RPMI7951 (cell line): ENCODE measurements at places on chromosomes 4 and X.

DNA sequence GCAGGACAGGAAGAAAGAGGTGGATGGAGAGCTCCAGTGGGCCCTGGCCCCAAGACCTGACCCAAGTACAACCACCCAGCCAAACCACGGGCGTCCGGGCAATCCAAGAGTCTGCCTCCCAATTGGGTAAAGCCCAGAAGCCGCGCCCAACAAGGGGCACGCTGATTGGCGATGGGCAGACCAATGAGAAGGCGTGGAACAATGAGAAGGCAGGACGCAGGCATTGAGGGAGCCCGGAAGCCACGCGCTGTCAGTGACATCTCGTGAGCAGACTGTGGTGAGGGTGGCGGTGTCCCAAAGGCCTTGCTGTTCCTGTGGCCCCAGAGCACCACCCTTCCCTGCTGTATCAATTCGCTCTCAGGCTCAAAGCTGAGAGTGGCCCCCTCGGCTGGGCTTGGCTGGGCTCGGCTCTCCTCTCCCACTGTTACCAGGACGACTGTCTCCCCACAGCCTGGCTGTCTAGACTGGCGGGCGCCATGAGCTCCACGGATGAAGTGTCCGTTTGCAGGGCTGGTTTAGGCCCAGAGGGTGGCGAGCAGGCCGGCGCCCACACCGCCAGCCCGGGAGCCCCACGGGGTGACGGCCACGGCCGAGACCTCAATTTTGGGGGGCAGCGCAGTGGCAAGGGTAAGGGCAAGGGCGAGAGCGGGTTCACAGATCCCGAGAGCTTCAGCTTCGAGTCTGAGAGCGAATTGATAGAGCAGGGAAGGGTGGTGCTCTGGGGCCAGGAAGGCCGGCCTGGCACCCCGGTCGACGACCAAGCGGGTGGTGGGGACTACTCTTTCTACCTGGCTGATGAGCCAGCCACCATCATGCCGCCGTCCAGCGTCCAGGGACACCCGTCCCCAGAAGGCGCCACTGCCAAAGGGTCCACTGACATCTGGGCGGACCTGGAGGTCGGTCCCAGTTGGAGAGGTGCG lies at the start of gene LOC101059915:
Gene LOC101059915, plus strand, starts transcription at position 219 of the 920 bp plus-strand sequence.
- no peak for DNase-seq

DNA sequence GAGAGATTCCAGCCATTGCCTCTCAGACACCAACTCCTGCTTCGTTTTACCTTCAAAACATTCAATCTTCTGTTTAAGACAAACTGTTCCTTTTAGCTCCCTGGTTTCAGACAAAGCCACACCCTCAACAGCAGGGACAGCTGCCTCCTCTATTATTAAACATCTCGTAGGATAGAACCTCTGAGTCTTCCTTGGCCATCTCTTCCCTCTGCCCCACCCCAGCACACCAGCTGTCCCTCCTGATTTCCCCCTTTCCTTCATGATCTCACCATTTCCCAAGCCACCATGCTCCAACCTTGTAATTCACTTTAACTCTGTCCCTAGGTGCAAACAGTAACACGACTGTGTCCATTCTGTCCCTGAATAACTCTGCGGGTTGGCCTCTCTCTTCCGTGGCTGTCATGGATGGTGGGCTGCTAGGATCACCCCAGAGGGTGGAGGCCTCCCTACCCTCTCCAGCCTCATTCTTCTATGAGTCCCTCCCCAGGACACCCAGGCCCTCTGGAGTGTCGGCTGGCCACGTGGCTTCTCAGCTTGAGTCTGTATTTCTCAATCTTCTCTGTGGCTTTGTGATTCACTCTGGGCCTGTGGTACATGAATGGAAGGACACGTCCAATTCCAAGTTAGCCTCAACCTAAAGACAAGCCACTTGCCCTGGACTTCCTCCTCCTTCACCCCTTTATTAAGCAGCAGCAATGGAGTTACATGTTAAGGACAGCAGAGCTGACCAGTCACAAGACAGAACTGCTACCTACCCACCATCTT lies 349.9 kb downstream of the FBXW7 start:
- peak; percentile 57 for DNase-seq

- DNase-seq, result no peak
Measured at GRCh38 chr4:7003879-7004240, 39.3 kb upstream of the TADA2B start.

- DNase-seq, result no peak
Measured at GRCh38 chr4:180398564-180398963, 1844.6 kb upstream of the TENM3 start.

DNA sequence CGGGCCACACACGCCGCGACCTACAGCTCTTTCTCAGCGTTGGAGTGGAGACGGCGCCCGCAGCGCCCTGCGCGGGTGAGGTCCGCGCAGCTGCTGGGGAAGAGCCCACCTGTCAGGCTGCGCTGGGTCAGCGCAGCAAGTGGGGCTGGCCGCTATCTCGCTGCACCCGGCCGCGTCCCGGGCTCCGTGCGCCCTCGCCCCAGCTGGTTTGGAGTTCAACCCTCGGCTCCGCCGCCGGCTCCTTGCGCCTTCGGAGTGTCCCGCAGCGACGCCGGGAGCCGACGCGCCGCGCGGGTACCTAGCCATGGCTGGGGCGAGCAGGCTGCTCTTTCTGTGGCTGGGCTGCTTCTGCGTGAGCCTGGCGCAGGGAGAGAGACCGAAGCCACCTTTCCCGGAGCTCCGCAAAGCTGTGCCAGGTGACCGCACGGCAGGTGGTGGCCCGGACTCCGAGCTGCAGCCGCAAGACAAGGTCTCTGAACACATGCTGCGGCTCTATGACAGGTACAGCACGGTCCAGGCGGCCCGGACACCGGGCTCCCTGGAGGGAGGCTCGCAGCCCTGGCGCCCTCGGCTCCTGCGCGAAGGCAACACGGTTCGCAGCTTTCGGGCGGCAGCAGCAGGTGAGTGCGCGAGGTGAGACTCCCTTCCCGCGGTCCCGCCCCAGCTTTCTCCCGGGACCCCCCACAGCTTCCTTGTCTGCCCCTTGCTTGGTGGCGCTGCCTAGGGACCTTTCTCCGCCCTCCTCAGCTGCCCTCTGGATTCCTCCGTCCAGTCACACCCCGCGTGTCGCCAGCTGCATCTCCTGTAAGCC lies 678 bp downstream of the BMP3 start:
- DNase-seq, result no peak

GRCh38 chrX:38805432-38806389 lies 4.5 kb downstream of the MID1IP1 start:
- peak; percentile 85 for DNase-seq

DNA sequence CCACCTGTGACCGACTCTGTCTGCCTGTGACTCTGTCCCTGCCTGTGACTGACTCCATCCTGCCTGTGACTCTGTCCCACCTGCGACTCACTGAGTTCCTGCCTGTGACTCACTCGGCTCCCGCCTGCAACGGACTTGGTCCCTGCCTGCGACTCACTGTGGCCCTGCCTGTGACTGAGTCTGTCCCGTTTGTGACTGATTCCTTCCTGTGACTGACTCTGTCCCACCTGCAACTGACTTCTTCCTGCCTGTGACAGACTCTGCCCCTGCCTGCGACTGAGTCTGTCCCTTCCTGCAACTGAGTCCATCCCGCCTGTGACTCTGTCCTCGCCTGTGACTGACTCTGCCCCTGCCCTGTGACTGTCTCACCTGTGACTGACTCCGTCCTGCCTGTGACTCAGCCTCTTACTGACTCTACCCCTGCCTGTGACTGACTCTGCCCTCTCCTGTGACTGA lies 9.6 kb upstream of the UVSSA start:
- peak; percentile 15 for DNase-seq

DNA sequence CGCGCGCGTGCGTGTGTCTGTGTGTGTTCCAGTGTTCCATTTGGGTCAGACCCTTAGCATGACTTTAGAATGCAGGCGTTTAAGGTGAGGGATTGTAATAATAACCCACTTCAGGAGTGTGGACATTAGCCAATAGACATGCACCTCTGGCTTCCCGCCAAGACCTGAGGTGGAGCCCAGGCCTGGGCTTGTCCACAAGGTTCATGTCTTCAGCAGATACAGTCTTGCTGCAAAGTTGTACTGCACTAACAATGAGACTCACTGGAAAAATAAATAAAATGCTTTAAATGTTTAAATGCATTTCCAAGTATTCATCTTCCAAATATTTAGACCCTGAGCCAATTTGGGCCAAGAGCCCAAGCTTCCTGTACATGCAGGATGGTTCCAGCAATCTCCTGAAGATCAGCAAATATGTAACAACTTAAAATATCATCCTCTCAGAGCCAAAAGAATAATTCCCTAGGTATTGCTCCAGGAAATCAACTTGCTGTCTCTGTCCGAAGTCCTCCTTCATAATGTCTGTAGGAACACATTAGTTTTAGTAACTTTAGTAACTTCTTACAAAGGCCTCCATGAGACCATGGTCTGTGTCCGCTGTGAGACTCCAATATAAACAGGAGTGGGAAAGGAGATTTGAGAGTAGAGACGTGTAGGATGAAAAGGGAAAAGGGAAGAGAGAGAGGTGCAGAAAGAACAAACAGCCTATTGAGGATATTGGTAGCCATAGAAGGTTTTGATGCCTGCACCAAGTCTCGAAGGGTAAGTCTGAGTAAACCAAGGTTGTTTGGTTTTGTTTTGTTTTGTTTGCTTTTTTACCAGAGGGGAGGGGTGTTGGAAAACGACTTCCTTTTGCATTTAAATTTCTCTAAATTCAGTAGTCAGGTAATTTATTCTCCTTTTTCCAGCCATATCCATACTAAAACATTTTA lies 98.5 kb upstream of the KLF3 start:
- no peak for DNase-seq

GRCh38 chr4:142815834-142816233 lies 30.3 kb downstream of the INPP4B start:
- peak; percentile 60 for DNase-seq

DNA sequence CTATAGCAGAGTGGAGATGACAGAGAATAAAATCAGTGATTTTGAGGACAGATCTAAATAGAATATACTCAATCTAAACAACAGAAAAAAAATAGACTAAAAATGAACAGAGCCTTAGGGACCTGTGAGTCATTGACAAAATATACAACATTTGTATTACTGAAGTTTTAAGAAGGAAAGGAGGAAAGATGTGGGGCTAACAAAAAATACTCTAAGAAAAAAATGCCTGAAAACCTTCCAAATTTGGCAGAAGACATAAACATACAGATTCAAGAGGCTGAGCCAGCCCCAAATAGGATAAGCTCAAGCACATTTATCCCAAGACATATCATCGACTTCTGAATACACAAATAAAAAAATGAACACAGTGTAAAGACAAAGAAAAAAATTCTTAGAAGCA lies 123.6 kb upstream of the INTU start:
- no peak for DNase-seq

GRCh38 chr4:132284910-132285426 lies 864.1 kb upstream of the PCDH10 start:
- no peak for DNase-seq

DNA sequence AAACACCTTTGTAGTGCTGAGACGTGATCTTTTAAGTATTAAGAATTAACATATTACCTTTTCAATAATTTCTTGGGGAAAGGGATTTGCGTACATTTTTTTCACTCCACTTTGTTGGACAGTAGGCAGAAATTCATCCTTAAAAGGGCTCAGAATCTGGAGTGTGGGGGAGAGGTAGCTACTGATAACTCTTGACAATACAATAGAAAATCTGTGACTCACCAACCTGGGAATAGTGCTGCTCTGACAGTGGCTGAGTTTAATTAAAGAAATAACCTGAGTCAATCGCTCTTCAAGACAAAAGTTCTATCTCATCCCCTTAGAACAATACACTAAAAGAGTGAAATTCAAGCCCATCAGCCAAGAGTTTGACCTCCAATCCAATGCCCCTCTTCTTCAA lies 60.2 kb downstream of the SLC9A7 start:
- no peak for DNase-seq

GRCh38 chrX:103941201-103941975 lies 21.0 kb upstream of the TMSB15B start:
- DNase-seq, result peak; percentile 8

- peak; percentile 37 for DNase-seq
Measured at GRCh38 chrX:154714925-154715324, 36.0 kb downstream of the GAB3 start.

DNA sequence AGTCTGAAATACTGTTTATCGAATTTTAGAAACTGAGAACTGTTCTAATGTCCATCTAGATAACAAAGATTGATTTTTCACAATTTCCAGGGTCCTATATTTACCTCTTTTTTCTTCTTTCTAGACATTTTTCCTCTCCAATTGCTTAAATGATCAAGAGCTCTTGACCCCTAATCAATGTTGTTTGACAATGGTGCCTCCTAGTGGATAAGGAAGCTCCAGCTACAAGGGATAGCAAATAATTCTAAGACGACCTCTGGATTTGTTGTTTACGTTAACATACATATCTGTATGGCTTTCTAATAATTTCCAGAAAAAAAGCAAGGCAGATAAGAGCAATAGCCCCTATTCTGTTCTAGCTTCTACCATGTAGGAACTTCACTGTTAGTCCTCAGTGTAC lies 35.8 kb downstream of the GPR82 start:
- DNase-seq, result peak; percentile 17

DNA sequence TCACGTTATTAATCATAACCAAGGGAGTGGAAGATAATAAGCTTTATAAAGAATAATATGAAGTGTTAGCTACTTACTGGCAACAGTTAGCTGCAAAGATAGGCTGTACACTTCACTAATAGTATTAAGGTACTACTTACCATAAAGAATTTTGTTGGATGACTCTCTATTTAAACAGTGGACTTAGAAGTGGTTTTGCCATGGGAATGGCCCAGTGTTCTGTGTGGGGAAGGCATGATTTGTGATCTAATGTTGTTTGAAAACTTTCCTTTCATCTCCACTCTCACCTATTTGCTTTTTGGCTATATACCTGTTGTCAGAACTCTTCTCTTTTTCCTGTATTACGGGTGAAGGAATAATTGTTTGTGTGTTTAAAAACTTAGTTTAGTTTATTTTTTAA lies 23.0 kb downstream of the FHDC1 start:
- no peak for DNase-seq

- no peak for DNase-seq
Measured at GRCh38 chrX:139202742-139203420, 327.7 kb upstream of the F9 start.

DNA sequence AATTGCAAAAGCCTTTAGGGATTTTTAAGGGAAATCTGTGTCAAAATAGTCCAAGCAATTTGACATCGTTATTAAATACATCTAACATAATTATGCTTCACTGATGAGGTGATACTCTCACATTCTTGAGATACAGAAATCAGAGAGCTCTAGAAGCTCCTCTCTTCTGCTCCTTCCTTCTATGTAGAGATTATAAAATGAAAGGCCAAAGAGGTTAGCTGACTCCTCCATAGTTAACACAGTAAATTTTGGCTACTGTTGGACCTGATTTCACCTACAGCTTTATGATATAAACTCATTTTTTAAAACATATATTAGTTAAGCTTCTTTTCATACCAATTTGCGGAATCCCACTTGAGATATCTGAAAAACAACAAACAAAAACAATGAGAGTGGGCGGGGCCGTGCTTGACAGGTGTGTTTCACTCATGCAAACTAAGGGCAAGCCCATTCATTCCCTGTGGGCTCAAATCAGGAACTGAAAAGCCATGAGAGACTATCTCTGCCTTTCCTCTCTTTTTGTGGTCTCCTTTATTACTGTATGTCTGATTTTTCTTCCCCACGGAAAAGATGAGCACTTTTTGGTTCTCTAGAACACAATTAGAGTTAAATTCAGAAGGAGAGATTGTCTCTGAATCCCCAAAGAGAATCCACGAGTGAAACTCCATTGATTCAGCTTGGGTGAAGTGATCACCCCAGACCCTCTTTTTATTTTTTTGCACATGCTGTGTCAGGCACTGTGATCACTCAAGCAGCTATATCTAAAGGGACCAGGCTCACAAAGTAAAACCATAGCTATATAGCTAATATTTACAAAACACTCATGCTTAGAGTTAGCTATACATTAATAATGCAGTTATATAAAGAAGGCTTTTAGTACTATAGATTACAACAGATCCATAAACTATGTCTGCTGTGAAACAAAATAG lies 566.3 kb downstream of the IL15 start:
- no peak for DNase-seq

GRCh38 chr4:73244945-73245601 lies 13.5 kb downstream of the ANKRD17 start:
- DNase-seq, result no peak
